ENCODE measurements at places on chromosomes 6 and 20. TPM values are rescaled to one million over a fixed set of nuclear protein-coding genes. Genes with fewer than 3 reads are reported as not detected.

GRCh38 chr20:561437-562231, 18.0 kb upstream of the CSNK2A1 start:
- H3K27ac ChIP-seq: no peak overlapping the region
- DNase-seq: peak; percentile 41
- H3K4me3 ChIP-seq: no peak overlapping the region

GRCh38 chr6:117534974-117535373, 52.5 kb downstream of the DCBLD1 start:
- H3K4me3 ChIP-seq: no peak overlapping the region
- no peaks in the 10 kb centered on the region for H3K27me3 ChIP-seq
- H3K27ac ChIP-seq: no peak overlapping the region

DNA sequence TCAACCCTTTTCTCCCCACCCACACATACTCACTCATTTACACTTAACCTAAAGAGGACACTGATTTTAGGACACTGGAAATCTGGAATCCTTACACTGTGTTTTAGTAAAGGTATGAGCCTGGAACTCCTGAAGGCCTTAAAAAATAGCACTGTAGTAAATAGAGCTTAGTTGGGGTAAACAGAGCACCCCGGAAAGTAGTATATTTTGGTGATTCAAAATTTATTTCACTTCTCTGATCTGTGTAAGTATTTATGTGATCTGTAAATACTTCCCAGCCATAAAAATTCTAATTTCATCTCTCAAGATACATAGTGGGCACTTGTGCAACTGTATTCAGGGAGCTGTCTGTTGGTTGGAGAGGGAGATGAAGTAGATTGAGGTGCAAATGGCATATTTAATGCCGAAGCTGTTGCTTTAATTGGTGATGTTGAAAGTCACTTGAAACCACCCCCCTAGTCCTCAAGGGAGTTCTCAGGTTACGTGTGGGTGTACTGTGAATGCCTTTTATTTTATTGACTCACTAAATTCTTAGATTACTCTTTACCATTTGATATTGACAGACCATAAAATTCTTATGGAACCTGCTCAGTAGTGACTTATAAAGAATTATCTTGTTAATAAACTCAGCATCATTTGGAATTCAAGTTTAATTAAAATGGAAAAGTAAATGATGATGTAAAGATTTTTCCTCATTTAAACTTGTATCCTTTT, 154.9 kb downstream of the SOX4 start:
- peaks cover 2% of the 10 kb centered on the region for H3K27me3 ChIP-seq
- no peak for DNase-seq
- H3K4me1 ChIP-seq: no peaks in the 10 kb centered on the region
- no peak overlapping the region for H3K4me3 ChIP-seq

- no peak overlapping the region for H3K27ac ChIP-seq
- no peak for DNase-seq
- H3K4me1 ChIP-seq: no peaks in the 10 kb centered on the region
- H3K4me3 ChIP-seq: no peak overlapping the region
Measured at GRCh38 chr6:29255530-29255929, 46.0 kb upstream of the OR14J1 start.

DNA sequence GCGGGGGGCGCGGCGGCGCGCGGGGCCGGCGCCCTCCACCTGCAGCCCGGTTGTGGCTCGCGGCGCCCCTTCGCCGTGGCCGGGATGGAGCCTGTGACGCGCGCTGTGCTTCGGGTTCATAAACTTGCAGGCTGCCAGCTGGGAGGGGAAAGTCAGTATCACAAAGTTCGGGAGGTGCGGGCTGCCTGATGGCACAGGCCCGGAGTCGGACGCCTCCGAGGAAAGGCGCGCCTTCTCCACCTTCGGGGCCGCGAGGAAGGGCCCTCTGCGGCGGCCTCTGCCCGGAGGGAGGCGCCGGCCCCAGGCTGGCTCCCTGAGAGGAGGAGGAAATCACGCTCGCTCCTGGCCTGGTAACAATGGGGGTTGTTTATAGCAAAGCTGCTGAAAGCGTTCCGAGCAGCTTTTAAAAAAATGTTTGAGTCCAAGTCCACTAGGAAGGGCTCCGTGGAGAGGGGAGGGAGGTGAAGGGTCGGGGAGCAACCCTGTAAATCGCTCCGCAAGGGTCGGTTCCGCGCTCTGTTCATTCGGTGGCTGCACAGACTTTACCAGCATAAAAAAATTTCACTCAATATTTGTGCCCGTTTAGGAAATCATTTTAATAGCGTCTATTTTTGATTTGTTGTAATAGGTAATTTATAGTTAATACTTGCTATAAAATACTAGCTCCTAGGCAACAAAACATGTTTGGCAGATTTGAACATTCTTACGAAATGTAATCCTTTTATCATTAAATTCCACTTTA, 1.0 kb downstream of the AFDN start:
- H3K27ac ChIP-seq: peak overlapping the region; percentile 77
- H3K4me3 ChIP-seq: peak overlapping the region; percentile 84
- H3K27me3 ChIP-seq: peaks cover 64% of the 10 kb centered on the region
- H3K36me3 ChIP-seq: peaks cover 5% of the 10 kb centered on the region

GRCh38 chr20:9616455-9616805, 102.0 kb downstream of the LAMP5 start:
- no peak overlapping the region for H3K4me3 ChIP-seq
- no peaks in the 10 kb centered on the region for H3K4me1 ChIP-seq
- no peak overlapping the region for H3K27ac ChIP-seq
- H3K27me3 ChIP-seq: peaks cover 6% of the 10 kb centered on the region

BPIFB6 gene
- not detected for total RNA-seq

LAMA2 gene
- total RNA-seq: not detected

GRCh38 chr20:14712302-14712739, 374.9 kb upstream of the FLRT3 start:
- H3K36me3 ChIP-seq: no peaks in the 10 kb centered on the region
- DNase-seq: no peak
- H3K27ac ChIP-seq: no peak overlapping the region
- H3K4me1 ChIP-seq: no peaks in the 10 kb centered on the region
- no peak overlapping the region for H3K4me3 ChIP-seq
- no peaks in the 10 kb centered on the region for H3K27me3 ChIP-seq

DNA sequence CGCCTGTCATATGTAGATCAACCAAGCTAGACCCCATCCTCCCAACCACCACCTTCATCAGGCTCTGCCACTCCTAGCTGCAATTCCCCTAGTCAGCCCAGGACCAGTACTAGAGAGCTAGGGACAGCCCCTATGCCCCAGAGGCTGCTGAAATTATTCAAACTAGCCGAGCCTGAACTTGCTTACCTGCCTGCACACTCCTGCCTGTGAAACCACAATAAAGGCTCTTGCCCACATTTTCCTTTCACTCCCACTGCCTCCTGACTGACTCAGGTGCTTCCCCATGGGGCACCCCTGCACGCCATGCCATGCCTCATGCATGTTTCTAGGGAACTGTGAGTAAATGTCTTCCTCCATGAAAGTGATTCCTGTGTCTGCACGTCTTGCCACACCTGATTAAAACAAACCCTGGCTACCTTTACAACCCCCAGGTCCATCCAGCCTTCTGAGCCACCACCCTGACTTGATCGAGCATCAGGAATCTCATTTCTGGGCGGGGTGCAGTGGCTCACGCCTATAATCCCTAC, 66.5 kb upstream of the IER3 start:
- peak overlapping the region; percentile 37 for H3K4me3 ChIP-seq
- H3K36me3 ChIP-seq: peaks cover 38% of the 10 kb centered on the region
- H3K4me1 ChIP-seq: peaks cover 52% of the 10 kb centered on the region
- H3K27me3 ChIP-seq: no peaks in the 10 kb centered on the region
- no peak for DNase-seq

RPP21 gene
- total RNA-seq: 43.0 TPM

DNA sequence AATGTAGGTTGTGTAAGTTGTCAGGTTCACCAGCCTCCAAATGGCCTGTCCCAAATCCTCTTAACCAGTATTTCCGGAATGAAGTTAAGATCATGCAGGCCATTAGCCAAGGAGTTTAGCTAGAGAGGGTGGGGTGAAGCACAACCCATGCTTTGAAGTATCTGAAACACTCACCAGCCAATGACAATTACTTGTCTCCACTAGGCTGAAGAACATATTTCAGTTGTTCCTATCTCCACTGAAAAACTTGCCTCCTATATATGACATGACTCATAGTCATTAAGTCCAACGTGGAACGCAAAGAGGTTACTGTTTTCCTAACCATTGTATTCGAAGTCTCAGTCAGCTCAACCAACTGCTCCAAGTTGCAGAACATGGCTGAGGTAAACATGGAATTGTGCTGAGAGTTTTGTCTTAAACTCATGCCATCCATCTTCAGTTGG, 37.4 kb upstream of the TNFAIP3 start:
- peaks cover 5% of the 10 kb centered on the region for H3K36me3 ChIP-seq
- no peak for DNase-seq
- peaks cover 40% of the 10 kb centered on the region for H3K4me1 ChIP-seq
- no peak overlapping the region for H3K27ac ChIP-seq
- no peak overlapping the region for H3K4me3 ChIP-seq
- H3K27me3 ChIP-seq: no peaks in the 10 kb centered on the region

GRCh38 chr6:170345662-170346061, 39.1 kb downstream of the FAM120B start:
- DNase-seq: no peak
- H3K36me3 ChIP-seq: peaks cover 41% of the 10 kb centered on the region
- peak overlapping the region; percentile 64 for H3K4me3 ChIP-seq
- peaks cover 26% of the 10 kb centered on the region for H3K4me1 ChIP-seq
- H3K27me3 ChIP-seq: no peaks in the 10 kb centered on the region

GRCh38 chr20:34675993-34676641, 775 bp downstream of the PIGU start:
- peak overlapping the region; percentile 98 for H3K4me3 ChIP-seq
- DNase-seq: no peak
- H3K27ac ChIP-seq: peak overlapping the region; percentile 94
- no peaks in the 10 kb centered on the region for H3K36me3 ChIP-seq

- H3K36me3 ChIP-seq: no peaks in the 10 kb centered on the region
- DNase-seq: no peak
- peaks cover 7% of the 10 kb centered on the region for H3K4me1 ChIP-seq
- H3K27me3 ChIP-seq: no peaks in the 10 kb centered on the region
Measured at GRCh38 chr20:25544311-25544710, 41.0 kb downstream of the NINL start.

GRCh38 chr6:139380168-139380567, 5.7 kb upstream of the CITED2 start:
- peaks cover 5% of the 10 kb centered on the region for H3K27me3 ChIP-seq
- no peak overlapping the region for H3K27ac ChIP-seq
- H3K36me3 ChIP-seq: no peaks in the 10 kb centered on the region

GRCh38 chr6:111767752-111768430, 105.4 kb downstream of the FYN start:
- H3K4me3 ChIP-seq: peak overlapping the region; percentile 52
- DNase-seq: no peak
- peaks cover 27% of the 10 kb centered on the region for H3K36me3 ChIP-seq
- H3K27ac ChIP-seq: peak overlapping the region; percentile 86
- H3K4me1 ChIP-seq: peaks cover 83% of the 10 kb centered on the region

C4B gene
- 5.7 TPM for total RNA-seq

- H3K27ac ChIP-seq: no peak within 1 kb of the TSS
- H3K4me3 ChIP-seq: peak within 1 kb of the TSS; percentile 5
- H3K36me3 ChIP-seq: peaks cover 1% of the 10 kb centered on the region
- DNase-seq: no peak
- peaks cover 58% of the 10 kb centered on the region for H3K27me3 ChIP-seq
Measured at GRCh38 chr20:46651091-46651962, at the start of gene SLC13A3. Gene SLC13A3 (minus strand): TSS chr20:46651459. CDS start chr20:46651421, 38 bp downstream.

DNA sequence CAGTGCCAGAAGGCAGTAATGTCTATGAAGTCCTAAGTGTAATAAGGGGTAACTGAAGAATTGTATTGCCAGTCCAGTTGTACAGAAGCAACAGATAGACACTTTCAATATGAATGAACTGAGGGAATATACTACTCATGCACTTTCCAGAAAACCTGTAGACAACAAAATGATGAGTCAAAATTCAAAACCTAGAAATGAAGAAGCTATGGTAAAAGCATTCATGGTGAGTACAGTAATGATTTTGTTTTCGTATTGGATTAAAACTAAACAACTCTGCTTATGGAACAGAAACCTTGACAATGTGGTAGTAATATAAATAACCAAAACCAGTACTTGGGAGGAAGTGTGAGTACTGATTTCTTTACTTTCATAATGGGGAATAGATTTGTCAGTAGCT, 35.0 kb downstream of the ARMC2 start:
- H3K27me3 ChIP-seq: no peaks in the 10 kb centered on the region
- no peak for DNase-seq
- peaks cover 44% of the 10 kb centered on the region for H3K36me3 ChIP-seq
- H3K27ac ChIP-seq: no peak overlapping the region
- peaks cover 12% of the 10 kb centered on the region for H3K4me1 ChIP-seq

DNA sequence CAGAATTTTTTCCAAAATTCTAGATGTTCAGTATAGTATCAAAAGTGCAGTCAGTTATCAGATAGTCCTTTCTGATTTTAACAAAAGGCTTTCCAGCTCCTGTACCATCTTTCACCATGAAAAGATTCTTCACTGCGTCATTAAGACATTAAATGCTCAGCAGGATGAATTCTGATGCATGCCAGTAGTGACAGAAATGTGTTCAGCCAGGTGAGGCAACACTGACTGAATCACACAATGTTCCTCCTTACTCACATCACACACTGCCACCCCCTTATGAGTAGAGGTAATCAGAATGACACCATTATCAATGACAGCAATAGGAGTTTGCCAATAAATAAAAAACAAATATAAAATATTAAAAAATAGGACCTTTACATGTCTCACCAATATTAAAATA, 426.6 kb upstream of the PLCB4 start:
- H3K4me1 ChIP-seq: no peaks in the 10 kb centered on the region
- no peaks in the 10 kb centered on the region for H3K36me3 ChIP-seq
- H3K27me3 ChIP-seq: no peaks in the 10 kb centered on the region
- no peak overlapping the region for H3K4me3 ChIP-seq
- no peak for DNase-seq

GRCh38 chr6:97465877-97466561, 183.0 kb upstream of the MMS22L start:
- no peaks in the 10 kb centered on the region for H3K36me3 ChIP-seq
- no peak for DNase-seq

DNA sequence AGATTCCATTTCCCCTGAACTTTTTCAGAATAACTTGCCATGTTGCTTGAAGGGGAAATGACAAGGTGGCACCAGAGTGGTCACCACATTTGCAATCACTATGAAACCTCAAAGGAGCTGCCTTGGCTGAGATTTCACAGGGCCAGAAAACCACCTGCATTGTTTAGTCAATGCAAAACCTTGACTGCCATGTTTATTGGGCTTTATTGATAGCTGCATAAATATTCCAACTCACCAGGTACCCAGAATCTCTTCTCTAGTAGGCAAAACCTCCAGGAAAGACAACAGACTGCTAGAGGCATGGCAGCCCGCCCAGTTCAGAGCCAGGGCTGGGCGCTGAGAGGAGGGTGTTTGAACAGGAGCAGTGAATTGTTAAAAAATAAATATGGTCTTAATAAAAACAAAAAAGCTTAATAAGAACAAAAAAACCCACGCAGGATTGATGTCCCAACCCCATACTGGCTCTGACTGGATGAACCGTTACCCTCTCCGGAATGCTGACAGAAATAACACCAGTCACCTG, 375.6 kb downstream of the ZFAND3 start:
- H3K4me1 ChIP-seq: no peaks in the 10 kb centered on the region
- no peak for DNase-seq
- no peak overlapping the region for H3K4me3 ChIP-seq
- no peaks in the 10 kb centered on the region for H3K36me3 ChIP-seq
- H3K27ac ChIP-seq: no peak overlapping the region

- no peaks in the 10 kb centered on the region for H3K27me3 ChIP-seq
- DNase-seq: no peak
- no peak overlapping the region for H3K27ac ChIP-seq
- H3K36me3 ChIP-seq: peaks cover 6% of the 10 kb centered on the region
- peaks cover 12% of the 10 kb centered on the region for H3K4me1 ChIP-seq
Measured at GRCh38 chr6:14722704-14723103, 523.2 kb upstream of the JARID2 start.

CTSZ gene
- 48.9 TPM for total RNA-seq

- DNase-seq: no peak
- no peak overlapping the region for H3K27ac ChIP-seq
- peaks cover 6% of the 10 kb centered on the region for H3K27me3 ChIP-seq
- no peak overlapping the region for H3K4me3 ChIP-seq
Measured at GRCh38 chr6:56807989-56808337, 146.9 kb upstream of the BEND6 start.
